ENCODE measurements at places on chromosomes 1 and 21.

DNA sequence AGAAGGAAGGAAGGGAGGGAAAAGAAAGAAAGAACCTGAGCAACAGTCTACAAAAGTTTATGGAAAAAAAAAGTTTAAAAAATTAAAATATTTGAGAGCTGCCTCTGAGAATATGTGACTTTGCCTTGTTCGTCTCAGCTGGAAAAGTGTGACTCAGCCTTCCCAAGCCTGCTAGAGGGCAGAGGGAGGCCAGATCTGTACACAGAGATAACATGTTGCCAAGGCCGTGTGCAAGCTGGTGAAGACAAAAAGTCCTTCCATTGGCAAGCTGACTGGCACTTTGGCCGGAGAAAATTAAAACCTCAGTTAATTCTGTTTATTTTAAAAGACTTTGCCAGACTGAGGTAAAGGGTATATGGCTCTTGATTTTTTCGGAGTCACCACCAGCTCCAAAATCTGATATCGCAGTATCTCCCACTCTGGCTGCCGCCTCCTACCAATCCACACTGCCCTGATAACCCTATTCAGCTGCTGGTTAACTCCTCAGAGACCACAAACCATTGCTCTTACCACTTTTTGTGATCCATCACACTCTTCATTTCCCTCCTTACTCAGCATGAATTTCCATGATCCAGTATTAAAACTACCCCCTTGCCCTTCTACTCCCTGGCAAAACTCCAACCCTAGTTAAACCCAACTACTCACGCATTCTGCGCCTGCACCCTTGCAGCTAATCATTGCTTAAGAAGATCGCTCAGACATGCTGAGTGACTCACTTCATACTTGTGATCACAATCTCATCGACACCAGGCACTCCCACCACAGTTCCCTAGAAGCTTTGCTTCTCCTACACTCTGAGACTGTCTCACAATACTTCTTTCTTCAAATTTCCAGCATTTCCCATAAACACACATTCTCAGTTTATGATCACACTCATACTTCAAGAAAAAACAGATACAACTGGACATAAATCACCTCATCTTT lies 5.7 kb upstream of the PPP1R15B start:
- no peak for DNase-seq

GRCh38 chr1:155962599-155963211 lies 15.6 kb downstream of the ARHGEF2 start:
- DNase-seq, result no peak

GRCh38 chr1:172162236-172162635 lies 258.2 kb upstream of the C1orf105 start:
- DNase-seq, result no peak

GRCh38 chr1:7678491-7679158 lies 92.5 kb upstream of the VAMP3 start:
- DNase-seq, result no peak

DNA sequence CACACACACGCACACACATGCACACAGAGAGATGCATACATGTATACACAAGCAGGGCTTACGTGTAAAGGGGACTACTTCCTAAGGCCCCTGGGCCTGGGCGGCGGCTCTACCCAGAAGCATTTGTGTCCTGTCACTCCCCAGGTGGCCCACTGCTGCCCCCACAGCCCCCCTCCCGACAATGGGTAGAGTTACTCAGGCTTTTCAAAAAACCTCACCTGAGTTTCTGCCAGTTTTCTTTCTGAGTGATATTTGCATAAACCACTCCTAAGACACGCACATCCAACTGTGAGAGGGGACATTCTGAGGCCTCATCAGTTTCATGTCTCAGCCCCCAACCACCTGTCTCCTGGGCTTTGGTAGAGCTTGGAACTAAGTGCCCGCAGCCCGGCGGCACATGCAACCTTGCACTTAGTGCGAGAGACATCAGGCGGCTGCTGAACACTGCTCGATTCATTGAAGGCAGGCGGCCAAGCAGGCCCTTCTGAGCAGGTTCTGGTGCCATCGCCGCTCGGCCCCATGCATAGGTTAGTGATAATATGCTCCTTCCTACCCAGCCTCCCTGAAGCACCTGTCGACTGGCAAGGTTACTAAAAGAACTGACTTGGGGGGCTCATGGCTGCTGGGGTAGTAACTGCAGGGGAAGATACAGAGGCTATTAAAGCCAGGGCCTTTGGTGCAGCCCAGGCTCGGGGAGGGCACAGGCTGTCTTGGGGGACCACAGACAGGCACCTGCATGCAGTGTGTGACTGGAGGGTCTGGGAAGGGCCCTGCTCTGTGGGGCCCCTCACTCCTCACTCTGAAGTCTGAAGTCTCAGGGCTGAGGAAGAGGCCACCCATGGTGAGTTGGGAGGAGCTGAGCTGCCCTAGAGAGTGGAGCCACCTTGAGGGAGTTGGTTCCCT lies 364.2 kb upstream of the VAMP3 start:
- no peak for DNase-seq

All from left renal cortex interstitium (tissue), 4 donors.